ENCODE measurements at places on chromosomes 13 and 19.

DNA sequence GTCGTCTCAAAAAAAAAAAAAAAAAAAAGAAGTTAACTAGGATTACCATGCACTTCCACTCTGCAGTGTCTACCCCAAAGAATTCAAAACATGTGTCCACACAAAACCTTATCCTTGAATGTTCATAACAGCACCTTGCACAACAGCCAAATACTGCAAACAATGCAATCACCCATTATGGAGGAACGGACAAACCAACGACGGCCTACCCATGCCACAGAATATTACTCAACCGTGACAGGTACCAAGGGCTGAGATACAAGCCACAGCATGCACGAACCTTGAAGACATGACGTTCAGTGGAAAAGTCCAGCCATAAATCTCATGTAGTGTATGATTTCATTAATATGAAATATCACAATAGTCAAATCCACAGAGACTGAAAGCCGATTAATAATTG is 3.0 kb upstream of the SHISA7 start:
- no peak for DNase-seq

GRCh38 chr13:114109641-114110041 is 22.8 kb downstream of the RASA3 start:
- DNase-seq = no peak

DNA sequence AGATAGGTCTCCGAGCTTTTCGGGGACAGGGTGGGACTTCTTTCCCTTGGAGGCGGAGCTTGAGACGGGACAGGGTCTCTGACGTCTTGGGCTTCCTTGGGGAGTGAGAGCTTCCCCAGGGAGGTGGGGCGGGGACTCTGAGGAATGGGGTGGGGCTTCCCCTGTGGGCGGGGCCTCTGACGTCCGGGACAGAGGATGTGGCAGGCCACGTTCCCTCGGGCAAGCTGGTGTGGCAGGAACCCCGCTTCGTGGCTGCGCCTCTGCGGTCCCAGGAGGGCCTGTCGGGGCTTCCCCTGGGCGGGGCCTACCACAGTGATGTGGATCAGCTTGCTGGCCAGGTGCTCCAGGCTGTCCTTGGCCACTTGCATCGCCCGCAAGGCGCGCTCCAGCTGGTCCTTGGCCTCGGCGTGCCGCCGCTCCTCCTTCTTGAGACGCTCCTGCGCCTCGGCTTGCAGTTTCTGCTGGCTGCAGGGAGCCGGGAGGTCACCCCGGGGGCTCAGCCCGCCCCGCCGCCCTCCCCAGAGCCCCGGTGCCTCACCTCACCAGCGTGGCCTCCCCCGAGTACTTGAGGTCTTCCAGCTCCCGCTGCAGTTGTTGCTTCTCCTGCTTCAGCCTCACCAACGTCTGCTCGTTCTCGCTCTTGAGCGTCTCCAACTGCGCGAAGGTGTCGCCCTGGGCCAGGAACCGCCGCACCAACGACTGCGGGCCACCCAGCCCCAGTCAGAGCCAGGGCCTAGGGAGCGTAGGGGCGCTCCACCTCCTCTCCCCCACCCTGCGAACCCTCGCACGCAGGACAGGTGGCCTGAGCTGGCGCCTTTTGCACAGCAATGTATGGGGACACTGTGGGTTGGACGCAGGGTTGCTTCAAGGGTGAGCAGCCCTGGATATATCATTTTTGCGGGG is 3.3 kb upstream of the RGL3 start:
- DNase-seq = no peak

- DNase-seq = no peak
Observed at GRCh38 chr13:98214008-98214643, 37.1 kb upstream of the RNF113B start.

GRCh38 chr13:96948127-96948526 is 46.1 kb downstream of the OXGR1 start:
- no peak for DNase-seq

DNA sequence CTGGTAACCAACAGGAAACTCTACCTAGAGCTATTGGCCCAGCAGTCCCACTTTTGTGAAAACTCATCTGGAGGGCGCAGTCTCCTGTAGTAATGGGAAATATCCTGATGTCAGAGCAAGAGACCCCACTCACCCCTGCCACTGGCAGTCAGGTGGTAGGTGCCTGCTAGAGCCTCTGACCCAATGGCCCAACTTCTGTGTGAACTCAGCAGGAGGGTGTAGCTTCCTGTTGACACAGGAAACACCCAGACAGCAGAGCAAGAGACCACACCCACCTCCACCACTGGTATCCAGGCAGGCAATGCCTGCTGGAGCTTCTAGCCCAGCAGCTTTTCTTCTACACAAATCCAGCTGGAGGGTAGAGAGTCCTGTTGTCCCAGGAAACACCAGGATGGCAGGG is 1176.8 kb upstream of the PRR20A start:
- DNase-seq = no peak
